ENCODE measurements at places on chromosomes 13 and 19.

GRCh38 chr13:50410921-50411746 lies 395.9 kb downstream of the KCNRG start:
- no peak for DNase-seq

GRCh38 chr19:42191855-42192254 lies 25.6 kb downstream of the DEDD2 start:
- DNase-seq, result no peak

- no peak for DNase-seq
Observed at GRCh38 chr13:32036126-32036695, 4.6 kb downstream of the FRY start.

- DNase-seq, result no peak
Observed at GRCh38 chr19:38869160-38869835, 8.8 kb downstream of the RINL start.

DNA sequence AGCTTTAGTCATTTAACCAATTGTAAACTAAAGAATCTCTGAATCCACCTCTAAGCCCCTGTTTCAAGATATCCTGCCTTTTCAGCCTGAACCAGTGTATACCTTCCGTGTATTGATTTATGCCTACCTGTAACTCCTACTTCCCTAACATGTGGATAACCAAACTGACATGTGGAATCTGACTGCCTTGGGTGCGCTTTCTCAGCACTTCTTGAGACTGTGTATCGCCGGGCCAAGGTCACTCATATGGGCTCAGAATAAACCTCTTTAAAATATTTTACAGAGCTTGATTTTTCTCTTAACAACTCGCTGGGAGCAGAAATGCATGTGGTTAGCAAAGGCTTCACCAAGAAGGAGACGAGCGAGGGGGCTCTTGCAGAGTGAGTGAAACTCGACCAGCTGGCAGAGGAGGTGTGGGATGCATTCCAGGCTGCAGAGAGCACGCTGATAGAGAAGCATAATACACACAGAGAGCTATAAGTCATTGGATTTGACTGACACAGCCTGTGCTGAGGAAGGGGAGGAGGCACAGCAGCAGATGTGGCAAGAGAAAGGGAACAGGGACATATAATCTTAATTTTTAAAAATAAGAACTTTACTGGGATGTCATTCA lies 268.2 kb upstream of the MAB21L1 start:
- DNase-seq, result no peak

DNA sequence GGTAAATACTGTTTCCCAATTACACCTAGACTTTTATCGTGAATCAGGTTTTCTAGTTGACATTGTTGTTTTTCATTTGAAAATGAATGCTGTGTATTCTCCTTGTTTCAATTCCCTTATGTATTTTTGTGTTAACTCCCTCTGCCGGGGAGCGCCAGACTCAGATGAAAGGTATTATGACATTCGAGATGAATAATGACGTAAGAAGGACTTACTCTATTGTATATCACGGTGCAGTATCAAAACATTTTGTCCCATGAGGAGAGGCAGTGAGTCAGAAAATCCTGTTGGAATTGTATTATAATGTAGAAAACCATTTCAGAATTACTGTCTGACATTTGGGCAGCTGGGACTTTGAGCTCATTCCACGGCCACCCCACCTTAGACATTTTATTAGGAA lies 61.6 kb downstream of the LRCH1 start:
- no peak for DNase-seq

All from CD8-positive, alpha-beta memory T cell (primary cell).